Gastrocnemius medialis (tissue), 4 donors: ENCODE measurements at places on chromosomes 12 and 14.
A peak's percentile ranks its signal among the peaks of the same experiment; 100 is the strongest.

GRCh38 chr14:101363261-101363555 lies 198.1 kb upstream of the DIO3 start:
- H3K27me3 ChIP-seq = peaks cover 7% of the 10 kb centered on the region
- no peaks in the 10 kb centered on the region for H3K36me3 ChIP-seq
- no peak overlapping the region for H3K4me3 ChIP-seq
- H3K4me1 ChIP-seq = peaks cover 3% of the 10 kb centered on the region

GRCh38 chr14:89417465-89418225 lies 612 bp upstream of the FOXN3 start:
- H3K27me3 ChIP-seq = no peaks in the 10 kb centered on the region
- peak overlapping the region; percentile 97 for H3K27ac ChIP-seq
- peak overlapping the region; percentile 62 for H3K4me3 ChIP-seq
- DNase-seq = peak; percentile 73

DNA sequence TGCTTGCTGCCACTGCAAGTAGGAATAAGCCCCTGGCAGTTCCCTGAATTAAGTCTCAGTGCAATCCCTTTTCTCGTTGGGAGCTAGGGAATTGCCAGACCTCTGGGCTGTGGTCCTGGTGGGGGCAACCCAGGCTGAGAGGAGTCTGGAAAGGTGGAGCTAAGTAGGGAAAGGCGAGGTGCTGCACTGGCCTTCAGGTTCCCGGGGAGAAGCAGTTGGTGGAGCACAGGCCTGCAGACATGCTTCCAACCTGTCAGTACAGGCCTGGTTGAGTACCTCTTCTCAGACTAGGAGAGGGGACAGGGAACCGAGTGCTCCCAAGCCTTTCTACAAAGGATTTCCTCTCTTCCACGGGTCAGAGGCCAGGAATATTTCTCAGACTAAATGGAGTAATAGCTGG lies 1.5 kb downstream of the NRIP2 start:
- no peaks in the 10 kb centered on the region for H3K36me3 ChIP-seq
- DNase-seq = no peak
- H3K4me3 ChIP-seq = no peak overlapping the region
- peaks cover 6% of the 10 kb centered on the region for H3K4me1 ChIP-seq
- peaks cover 4% of the 10 kb centered on the region for H3K27me3 ChIP-seq
- H3K27ac ChIP-seq = no peak overlapping the region

GRCh38 chr14:64841121-64841651 lies 38.5 kb downstream of the SPTB start:
- peaks cover 83% of the 10 kb centered on the region for H3K4me1 ChIP-seq
- H3K4me3 ChIP-seq = peak overlapping the region; percentile 15
- H3K36me3 ChIP-seq = no peaks in the 10 kb centered on the region
- peak; percentile 90 for DNase-seq
- H3K27ac ChIP-seq = peak overlapping the region; percentile 97
- no peaks in the 10 kb centered on the region for H3K27me3 ChIP-seq

- no peak for DNase-seq
- no peaks in the 10 kb centered on the region for H3K4me1 ChIP-seq
- no peaks in the 10 kb centered on the region for H3K36me3 ChIP-seq
- no peaks in the 10 kb centered on the region for H3K27me3 ChIP-seq
- H3K27ac ChIP-seq = no peak overlapping the region
Measured at GRCh38 chr14:71403656-71404055, 496.4 kb downstream of the PCNX1 start.

DNA sequence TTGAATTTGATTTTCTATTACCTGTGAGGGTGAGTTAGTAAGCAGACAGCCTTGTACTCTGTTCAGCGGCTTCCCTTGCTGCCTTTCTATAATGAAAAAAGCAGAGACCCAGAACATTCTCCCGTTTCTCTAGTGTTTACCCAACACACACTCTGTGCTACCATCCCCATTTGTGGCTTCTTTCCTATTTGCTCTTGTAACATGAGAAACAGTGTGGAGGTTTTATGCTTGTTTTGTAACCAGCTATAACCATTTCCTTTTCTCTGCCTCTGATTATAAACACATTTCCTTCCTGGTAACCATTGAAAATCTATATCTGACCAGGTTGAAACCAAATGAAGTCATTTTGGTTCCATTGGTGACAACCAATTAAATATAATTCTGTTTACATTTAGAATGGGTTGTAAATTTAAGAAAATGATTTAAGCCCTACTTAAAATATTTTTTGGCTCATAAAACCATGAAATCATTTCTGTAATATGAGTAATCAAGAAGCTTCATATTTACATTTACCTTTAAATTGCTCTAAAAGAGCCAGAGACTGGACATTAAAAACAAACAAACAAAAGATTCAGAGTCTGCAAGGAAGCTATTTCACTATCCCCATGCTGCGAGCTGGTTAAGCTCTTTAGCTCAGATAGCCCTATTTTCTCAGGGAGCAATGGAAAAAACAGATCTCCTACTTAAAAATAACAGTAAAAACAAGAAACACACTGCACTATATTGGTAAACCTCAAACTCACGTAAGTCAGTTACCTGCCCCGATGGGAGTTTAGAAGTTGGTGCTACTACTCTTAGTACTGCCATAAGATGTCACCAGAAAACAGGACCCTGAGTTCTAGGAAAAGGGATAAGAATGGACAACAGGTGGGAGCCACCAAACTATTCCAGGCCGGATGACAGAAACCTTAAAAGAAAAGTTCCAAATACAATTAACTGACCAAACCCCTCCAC lies 206.5 kb upstream of the EEA1 start:
- DNase-seq = no peak
- no peak overlapping the region for H3K27ac ChIP-seq
- H3K4me1 ChIP-seq = peaks cover 18% of the 10 kb centered on the region
- no peak overlapping the region for H3K4me3 ChIP-seq
- no peaks in the 10 kb centered on the region for H3K36me3 ChIP-seq
- no peaks in the 10 kb centered on the region for H3K27me3 ChIP-seq

- H3K36me3 ChIP-seq = no peaks in the 10 kb centered on the region
- no peak for DNase-seq
- no peak overlapping the region for H3K4me3 ChIP-seq
- no peak overlapping the region for H3K27ac ChIP-seq
Measured at GRCh38 chr14:101242442-101243385, 318.6 kb upstream of the DIO3 start.

DNA sequence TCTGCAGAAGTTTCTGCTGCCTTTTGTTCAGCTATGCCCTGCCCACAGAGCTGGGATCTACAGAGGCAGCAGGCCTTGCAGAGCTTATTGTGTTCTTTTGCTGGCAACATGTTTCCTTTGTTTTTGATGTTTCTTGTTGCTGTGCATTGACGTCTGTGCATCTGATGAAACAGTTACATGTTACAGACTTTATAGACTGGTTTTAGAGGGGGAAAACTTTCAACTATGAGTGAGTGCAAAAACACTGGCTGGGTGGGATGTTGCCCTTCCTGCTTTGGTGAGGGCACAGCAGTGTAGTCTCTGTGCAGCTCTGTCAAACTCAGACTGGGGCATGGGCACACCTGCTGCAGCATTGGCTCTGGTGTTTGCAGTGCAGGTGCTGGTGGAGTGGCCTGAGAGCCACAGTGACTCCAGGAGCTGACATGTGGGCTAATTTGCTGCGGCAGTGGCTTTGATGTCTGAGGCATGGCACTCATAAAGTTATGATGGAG lies 26.9 kb downstream of the CLEC6A start:
- H3K27me3 ChIP-seq = no peaks in the 10 kb centered on the region
- no peak for DNase-seq
- no peaks in the 10 kb centered on the region for H3K4me1 ChIP-seq
- no peak overlapping the region for H3K27ac ChIP-seq
- no peak overlapping the region for H3K4me3 ChIP-seq

GRCh38 chr14:59013672-59014298 lies 174.7 kb upstream of the DAAM1 start:
- H3K36me3 ChIP-seq = no peaks in the 10 kb centered on the region
- no peaks in the 10 kb centered on the region for H3K27me3 ChIP-seq
- no peak overlapping the region for H3K4me3 ChIP-seq
- no peak overlapping the region for H3K27ac ChIP-seq

DNA sequence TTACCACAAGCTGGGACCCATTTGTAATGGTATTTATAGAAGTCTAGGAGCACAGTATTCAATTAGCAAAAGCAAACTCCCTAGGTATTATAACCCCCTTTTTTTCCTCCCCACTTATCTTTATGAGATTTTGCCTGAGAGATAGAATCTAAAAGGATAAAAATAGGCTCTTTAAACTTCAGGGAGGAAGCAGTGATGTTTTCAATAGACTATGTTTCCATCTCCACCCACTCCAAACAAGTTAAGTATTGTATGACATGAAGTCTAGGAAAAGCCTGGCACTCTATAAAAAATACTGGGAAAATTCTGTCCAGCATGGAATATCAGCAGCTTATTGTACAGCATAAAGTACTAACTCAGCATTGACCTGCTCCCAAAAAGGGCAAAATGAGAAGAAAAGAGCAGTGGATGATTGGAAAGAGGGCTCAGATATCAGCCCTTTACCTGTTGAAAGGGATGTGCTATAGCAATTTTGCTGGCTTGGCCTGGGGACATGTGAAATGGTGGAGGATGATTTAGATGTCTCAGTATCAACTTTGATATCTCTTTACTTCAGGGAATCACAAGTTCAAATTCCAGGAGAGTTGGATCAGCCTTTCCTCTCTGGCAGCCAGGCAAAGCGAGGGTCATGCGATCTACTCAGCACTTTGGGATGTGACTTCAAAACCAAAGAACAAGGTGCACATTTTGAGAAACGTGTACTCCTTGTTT lies 72.4 kb downstream of the IGF1 start:
- H3K4me3 ChIP-seq = no peak overlapping the region
- H3K27me3 ChIP-seq = no peaks in the 10 kb centered on the region
- H3K36me3 ChIP-seq = no peaks in the 10 kb centered on the region

GRCh38 chr14:96744262-96744661 lies 52.9 kb upstream of the VRK1 start:
- H3K4me3 ChIP-seq = no peak overlapping the region
- no peak overlapping the region for H3K27ac ChIP-seq
- no peaks in the 10 kb centered on the region for H3K36me3 ChIP-seq
- no peak for DNase-seq
- no peaks in the 10 kb centered on the region for H3K4me1 ChIP-seq

DNA sequence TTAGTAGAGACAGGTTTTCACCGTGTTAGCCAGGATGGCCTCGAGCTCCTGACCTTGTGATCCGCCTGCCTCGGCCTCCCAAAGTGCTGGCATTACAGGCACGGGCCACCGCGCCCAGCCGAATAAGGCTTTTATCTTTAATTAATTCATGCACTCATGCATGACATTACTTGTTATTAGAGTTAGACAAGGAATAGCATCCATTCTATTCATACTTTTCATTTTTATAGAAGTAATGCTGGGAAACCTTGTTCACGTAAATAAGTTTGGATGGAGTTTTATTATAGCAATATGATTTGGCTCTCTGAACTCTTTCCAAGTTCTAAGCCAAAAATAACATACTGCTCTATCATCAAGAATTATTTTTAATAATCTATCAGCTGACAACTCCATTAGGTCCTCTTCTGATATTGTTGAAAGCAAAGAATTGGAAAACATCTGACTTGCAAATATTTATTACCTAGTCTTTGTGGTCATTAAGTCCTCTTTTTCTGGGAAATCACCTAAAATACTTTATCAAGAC lies 168.8 kb upstream of the CCND2 start:
- no peaks in the 10 kb centered on the region for H3K36me3 ChIP-seq
- H3K27ac ChIP-seq = no peak overlapping the region
- no peak overlapping the region for H3K4me3 ChIP-seq
- no peaks in the 10 kb centered on the region for H3K27me3 ChIP-seq
- no peak for DNase-seq

DNA sequence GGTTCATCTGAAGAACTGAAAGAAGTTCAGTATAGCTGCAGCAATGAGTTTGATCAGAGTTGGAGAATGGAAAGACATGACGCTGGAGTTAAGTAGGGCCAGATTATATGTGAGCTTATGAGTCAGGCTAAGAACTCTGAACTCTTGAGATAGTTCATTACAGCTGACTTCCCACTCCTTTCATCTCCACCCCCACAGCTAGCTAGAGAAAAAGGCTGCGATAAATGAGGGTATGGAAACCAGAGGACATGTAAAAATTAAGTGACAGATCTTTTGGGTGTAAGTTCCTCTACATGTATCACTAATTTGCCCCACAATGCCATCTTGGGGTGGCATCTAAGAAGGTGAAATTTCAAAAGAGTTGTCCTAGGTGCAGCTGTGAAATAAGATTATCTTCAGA lies 28.6 kb downstream of the PYM1 start:
- H3K36me3 ChIP-seq = no peaks in the 10 kb centered on the region
- H3K27me3 ChIP-seq = no peaks in the 10 kb centered on the region
- DNase-seq = no peak
- no peak overlapping the region for H3K27ac ChIP-seq
